ENCODE measurements at places on chromosomes 5 and 9. TPM values are rescaled to one million over a fixed set of nuclear protein-coding genes. Genes with fewer than 3 reads are reported as not detected.

DNA sequence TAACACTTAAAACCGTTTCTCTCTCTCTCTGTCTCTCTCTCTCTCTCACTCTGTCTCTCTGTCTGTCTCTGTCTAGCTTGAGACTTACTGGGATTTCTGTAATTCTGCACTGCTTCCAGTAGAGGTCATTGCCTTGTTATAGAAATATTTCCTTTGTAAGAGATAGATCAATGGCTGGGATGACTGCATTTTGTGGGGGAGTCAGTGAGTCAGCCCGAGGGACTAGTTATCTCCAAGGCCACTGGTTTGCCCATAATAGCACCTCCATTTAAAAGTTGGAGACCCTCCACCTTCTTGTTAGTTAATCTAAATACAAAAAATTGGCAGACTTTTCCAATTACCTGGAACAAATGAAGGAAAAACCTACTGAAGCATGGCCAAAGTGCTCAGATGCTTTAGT, 547.2 kb downstream of the LRRC70 start:
- H3K36me3 ChIP-seq = no peaks in the 10 kb centered on the region
- H3K4me3 ChIP-seq = no peak overlapping the region
- DNase-seq = no peak
- no peaks in the 10 kb centered on the region for H3K27me3 ChIP-seq

- H3K4me3 ChIP-seq = no peak overlapping the region
- no peaks in the 10 kb centered on the region for H3K4me1 ChIP-seq
- no peak overlapping the region for H3K27ac ChIP-seq
- DNase-seq = no peak
- H3K36me3 ChIP-seq = no peaks in the 10 kb centered on the region
Measured at GRCh38 chr5:93886917-93887361, 145.5 kb upstream of the POU5F2 start.

DNA sequence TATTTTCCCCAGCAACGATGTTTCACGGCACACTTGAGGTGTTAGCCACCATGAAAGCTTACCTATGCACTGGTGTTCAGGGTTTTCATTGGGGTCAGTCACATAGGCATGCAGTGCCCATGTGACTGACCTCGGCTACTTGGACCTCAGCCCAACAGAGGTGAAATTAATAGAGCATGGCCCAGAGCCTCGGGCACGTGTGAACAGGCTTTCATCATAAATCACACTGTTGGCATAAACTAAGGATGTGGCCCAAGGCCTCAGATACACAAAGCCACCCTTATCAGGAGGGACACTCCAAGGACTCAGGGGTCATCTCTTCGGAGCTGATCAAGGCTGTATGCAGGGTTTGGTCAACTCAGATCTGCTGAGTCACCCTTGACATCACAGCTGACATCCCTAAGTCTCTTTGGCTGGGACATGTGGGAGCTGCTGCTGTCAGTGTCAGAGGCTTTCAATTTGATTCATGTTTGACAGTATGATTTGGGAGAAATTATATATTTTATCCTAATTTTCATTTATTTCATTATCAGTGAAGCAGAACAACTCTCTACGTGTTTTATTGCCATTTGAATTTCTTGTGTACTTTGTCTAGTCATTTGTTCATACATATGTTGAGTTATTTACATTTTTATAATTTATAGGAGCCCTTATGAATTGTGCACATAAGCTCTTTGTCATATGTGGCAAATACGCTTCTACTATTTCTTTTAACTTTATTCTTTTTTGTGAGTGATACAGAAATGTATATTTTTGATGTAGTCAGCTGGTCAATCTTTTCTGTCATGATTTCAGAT, 59.7 kb upstream of the ANKRD33B start:
- H3K36me3 ChIP-seq = no peaks in the 10 kb centered on the region
- H3K4me1 ChIP-seq = peaks cover 22% of the 10 kb centered on the region
- H3K27me3 ChIP-seq = no peaks in the 10 kb centered on the region
- peak overlapping the region; percentile 57 for H3K27ac ChIP-seq

DNA sequence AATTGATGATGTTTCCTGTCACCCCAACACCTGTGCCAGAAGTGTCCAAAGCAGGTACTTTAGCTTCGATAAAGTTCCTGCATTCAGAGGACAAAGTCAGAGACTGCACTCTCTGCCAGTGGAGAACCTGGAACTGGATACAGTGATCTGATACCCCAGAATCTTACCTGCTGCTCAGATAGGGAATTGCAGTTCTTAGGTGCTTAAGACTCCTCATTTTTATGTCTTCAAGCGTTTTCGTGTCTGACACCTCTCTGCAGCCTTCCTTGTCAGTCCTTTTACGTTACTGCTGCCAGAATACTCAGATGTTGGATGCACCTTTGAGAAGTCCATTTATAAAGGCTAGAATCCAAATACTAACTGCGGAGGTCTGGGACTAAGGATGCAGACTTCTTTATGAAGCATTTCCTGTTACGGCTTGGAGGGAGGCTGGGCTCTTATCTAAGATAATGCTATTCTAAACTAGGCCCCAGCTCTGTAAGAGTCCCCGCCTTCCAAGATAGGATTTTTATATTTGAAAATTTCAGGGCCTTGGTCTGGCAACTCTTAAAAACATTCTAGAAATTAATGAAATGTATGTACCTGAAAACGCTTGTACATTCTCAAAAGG, 1.9 kb downstream of the ISOC1 start:
- no peak for DNase-seq
- H3K27me3 ChIP-seq = no peaks in the 10 kb centered on the region
- H3K36me3 ChIP-seq = no peaks in the 10 kb centered on the region
- H3K4me1 ChIP-seq = peaks cover 71% of the 10 kb centered on the region
- H3K4me3 ChIP-seq = peak overlapping the region; percentile 90
- H3K27ac ChIP-seq = peak overlapping the region; percentile 95

DNA sequence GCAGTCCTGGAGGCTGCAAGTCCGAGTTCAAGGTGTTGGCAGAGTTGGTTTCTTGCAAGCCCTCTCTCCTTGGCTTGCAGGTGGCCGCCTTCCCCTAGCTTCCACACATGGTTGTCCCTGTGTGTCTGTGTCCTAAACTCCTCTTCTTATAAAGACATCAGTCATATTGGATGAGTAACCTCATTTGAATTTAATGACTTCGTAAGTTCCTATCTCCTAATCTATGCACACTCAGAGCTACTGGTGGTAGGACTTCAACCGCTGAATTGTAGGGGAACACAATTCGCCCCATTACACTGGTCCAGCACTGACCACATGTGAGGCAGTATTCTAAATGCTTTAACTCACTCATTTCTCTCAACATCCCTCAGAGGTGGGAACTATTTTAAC, 25.9 kb upstream of the ADAMTS2 start:
- no peaks in the 10 kb centered on the region for H3K36me3 ChIP-seq
- peaks cover 38% of the 10 kb centered on the region for H3K27me3 ChIP-seq
- no peak overlapping the region for H3K27ac ChIP-seq
- no peak for DNase-seq
- no peaks in the 10 kb centered on the region for H3K4me1 ChIP-seq
- H3K4me3 ChIP-seq = no peak overlapping the region

GRCh38 chr9:6024035-6024554, 8.7 kb upstream of the RANBP6 start:
- H3K4me1 ChIP-seq = no peaks in the 10 kb centered on the region
- no peaks in the 10 kb centered on the region for H3K36me3 ChIP-seq
- H3K27me3 ChIP-seq = peaks cover 4% of the 10 kb centered on the region
- H3K4me3 ChIP-seq = no peak overlapping the region

- no peaks in the 10 kb centered on the region for H3K4me1 ChIP-seq
- no peak overlapping the region for H3K4me3 ChIP-seq
- no peak for DNase-seq
- H3K36me3 ChIP-seq = no peaks in the 10 kb centered on the region
- no peak overlapping the region for H3K27ac ChIP-seq
Measured at GRCh38 chr5:146794326-146795029, 84.1 kb downstream of the PPP2R2B start.

- H3K4me1 ChIP-seq = peaks cover 5% of the 10 kb centered on the region
- H3K27me3 ChIP-seq = no peaks in the 10 kb centered on the region
- no peak overlapping the region for H3K27ac ChIP-seq
- H3K36me3 ChIP-seq = peaks cover 97% of the 10 kb centered on the region
Measured at GRCh38 chr9:128999581-129000206, 28.4 kb downstream of the SH3GLB2 start.

DNA sequence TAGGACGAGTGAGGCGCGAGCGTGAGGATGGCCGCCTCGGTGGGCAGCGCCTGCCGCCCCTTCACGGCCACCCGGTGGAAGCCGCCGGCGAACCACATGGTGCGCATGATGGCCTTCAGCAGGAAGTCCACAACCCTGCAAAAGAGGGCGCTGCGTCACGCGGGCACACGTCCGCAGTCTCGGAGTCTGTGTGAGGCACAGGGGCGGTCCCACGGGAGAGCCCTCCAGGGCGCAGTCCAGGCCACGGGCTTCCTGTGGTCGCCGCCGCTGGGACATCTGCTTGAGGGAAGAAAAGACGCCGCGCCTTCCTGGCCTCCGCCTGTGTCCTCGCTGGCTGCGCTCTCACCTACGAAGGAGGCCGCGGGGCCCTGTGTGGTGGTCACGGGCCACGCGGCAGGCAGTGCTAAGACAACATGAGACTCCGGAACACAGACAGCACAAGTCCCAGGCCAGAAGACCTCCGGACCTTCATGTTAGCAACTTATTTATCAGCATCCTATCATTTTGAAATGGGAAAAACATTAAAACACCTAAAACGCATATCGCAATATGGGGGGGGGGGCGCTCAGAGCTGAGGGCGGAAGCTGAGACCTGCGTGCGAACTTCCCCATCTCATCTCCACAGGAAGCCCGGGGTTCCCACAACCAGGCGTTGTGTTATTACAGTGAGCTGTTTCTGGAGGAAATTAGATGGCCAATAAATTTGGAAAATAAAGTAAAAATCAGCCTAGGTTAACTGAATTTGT, 28.8 kb downstream of the LPCAT1 start:
- H3K27me3 ChIP-seq = no peaks in the 10 kb centered on the region
- no peak overlapping the region for H3K27ac ChIP-seq
- peaks cover 17% of the 10 kb centered on the region for H3K4me1 ChIP-seq
- DNase-seq = no peak
- peaks cover 17% of the 10 kb centered on the region for H3K36me3 ChIP-seq

DNA sequence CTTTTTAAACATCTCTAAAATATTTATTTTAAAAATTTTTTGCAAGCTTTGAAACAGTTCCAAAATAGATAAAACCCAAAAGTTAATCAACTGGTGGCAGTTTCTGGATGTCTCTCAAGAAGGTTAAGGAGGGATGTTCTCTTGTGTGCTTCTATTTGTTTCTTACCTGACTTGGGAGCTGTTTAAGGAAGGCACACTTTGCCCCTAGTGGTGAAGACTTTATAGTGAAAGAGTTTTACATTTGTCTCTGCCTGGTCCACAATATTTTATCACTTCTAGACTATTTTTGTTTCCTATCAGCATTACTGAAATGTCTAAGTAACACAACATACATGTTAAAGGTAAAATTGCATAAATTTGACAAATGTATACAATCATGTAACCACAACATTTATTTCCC, 552.8 kb downstream of the SEMA5A start:
- H3K36me3 ChIP-seq = no peaks in the 10 kb centered on the region
- no peak overlapping the region for H3K27ac ChIP-seq
- no peaks in the 10 kb centered on the region for H3K27me3 ChIP-seq
- H3K4me1 ChIP-seq = no peaks in the 10 kb centered on the region
- no peak overlapping the region for H3K4me3 ChIP-seq
- no peak for DNase-seq

DNA sequence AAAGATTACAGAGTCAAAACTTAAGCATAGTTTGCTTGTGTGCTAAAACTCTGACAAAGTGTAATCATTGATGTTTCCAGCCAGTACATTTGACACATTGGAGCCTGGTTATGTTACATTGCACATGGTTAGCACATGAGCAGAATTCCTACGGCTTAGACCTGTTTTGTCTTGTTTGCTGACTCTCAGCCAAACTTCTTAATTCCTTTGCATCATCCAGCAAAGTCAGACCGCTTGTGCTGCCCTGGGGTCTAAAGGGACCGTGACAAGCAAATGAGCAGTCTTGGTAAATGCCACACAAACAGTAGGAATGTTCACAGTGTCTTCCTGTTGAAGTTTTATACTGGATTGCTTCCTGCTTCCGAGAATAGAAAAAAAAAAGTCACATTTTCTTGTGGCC, 72.0 kb upstream of the ENTREP1 start:
- H3K27ac ChIP-seq = peak overlapping the region; percentile 64
- H3K4me1 ChIP-seq = peaks cover 40% of the 10 kb centered on the region
- H3K36me3 ChIP-seq = peaks cover 84% of the 10 kb centered on the region
- no peak overlapping the region for H3K4me3 ChIP-seq

- peak overlapping the region; percentile 75 for H3K27ac ChIP-seq
- H3K27me3 ChIP-seq = no peaks in the 10 kb centered on the region
- H3K4me1 ChIP-seq = peaks cover 48% of the 10 kb centered on the region
- H3K4me3 ChIP-seq = peak overlapping the region; percentile 82
Measured at GRCh38 chr5:50667023-50667652, 701 bp downstream of the PARP8 start.

GRCh38 chr5:147188200-147189108, 46.4 kb upstream of the STK32A start:
- no peaks in the 10 kb centered on the region for H3K4me1 ChIP-seq
- H3K27me3 ChIP-seq = peaks cover 18% of the 10 kb centered on the region
- DNase-seq = no peak
- no peaks in the 10 kb centered on the region for H3K36me3 ChIP-seq
- H3K27ac ChIP-seq = no peak overlapping the region

DNA sequence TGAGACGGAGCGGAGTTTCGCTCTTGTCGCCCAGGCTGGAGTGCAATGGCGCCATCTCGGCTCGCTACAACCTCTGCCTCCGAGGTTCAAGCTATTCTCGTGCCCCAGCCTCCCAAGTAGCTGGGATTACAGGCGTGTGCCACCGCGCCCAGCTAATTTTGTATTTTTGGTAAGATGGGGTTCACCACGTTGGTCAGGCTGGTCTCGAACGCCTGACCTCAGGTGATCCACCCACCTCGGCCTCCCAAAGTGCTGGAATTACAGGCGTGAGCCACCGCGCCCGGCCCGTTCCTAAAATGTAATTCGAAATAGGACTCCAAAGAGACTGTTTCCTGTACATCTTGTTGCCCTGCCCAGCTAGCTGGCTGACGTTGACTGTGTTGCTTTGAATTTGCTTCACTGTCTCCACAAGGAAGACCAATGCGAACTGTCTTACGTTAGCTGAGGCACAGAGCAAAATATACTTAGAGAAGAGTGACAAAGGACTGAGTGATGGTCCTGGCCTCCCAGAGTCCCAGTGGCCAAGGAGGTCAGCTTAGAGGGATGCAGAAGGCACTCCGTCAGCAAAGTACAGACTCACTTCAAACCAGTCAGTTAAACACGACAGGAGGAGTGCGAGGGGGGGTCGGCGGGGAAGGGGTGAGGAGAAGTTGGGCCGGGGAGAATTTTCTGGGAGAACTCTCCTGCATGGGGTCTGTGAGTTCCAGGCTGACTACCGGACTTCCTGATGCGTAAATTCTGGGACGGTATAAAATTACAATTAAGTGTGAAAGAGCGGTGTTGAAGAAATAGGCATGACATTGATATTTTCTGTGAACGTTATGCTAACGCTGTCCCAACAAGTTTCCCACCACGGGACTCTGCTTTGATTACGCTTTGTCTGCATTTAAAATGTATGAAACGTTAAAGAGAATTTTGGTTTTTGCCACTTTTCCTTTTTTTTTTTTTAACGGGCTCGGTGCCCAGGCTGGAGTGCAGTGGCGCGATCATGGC, 6.8 kb upstream of the TRIM41 start:
- H3K4me1 ChIP-seq = peaks cover 45% of the 10 kb centered on the region
- peak overlapping the region; percentile 76 for H3K27ac ChIP-seq
- H3K36me3 ChIP-seq = no peaks in the 10 kb centered on the region
- peak overlapping the region; percentile 72 for H3K4me3 ChIP-seq
- H3K27me3 ChIP-seq = no peaks in the 10 kb centered on the region

The PRSS3 gene
- not detected for total RNA-seq

The DRD1 gene
- not detected for total RNA-seq

The SAXO1 gene
- 0.03 TPM for total RNA-seq

The OR2K2 gene
- not detected for total RNA-seq

Measured in left ventricle myocardium inferior (tissue), 1 donor.